Femur (tissue), 1 donor: ENCODE measurements at places on chromosomes 3 and 15.

DNA sequence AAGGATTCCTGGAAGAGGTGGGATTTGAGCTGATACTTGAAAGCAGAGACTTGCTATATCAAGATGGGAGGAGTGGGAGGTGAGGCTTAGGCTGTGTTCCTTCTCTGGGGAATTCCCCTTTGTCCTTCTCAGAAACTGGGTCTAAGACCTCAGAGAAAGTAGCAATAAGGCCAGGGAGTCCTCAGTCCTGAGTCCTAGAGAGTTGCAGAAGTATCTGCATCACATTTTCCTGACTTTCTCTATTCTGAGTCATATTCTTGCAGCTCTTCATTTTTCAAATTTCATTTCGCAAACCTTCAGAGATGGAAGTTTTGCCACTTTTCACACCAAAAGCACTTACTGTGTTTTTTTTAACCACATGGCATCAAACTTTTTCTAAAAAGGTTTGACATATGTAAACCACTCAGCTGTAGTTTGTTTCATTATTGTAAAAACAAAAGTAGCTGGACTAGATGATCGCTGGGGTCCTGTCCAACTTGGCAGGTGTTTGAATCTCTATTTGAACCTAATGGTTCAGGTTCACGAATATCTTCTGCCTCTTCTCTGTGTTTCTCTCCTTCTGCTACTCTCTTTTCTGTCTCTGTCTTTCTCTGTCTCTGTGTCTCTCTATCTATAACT is 21.3 kb downstream of the COLQ start:
- no peak for DNase-seq

GRCh38 chr15:38610748-38611147 is 46.1 kb upstream of the RASGRP1 start:
- DNase-seq: no peak

- DNase-seq: no peak
Observed at GRCh38 chr3:168813225-168813802, 717.6 kb upstream of the GOLIM4 start.

GRCh38 chr3:38141952-38142273 is 3.5 kb downstream of the MYD88 start:
- no peak for DNase-seq

DNA sequence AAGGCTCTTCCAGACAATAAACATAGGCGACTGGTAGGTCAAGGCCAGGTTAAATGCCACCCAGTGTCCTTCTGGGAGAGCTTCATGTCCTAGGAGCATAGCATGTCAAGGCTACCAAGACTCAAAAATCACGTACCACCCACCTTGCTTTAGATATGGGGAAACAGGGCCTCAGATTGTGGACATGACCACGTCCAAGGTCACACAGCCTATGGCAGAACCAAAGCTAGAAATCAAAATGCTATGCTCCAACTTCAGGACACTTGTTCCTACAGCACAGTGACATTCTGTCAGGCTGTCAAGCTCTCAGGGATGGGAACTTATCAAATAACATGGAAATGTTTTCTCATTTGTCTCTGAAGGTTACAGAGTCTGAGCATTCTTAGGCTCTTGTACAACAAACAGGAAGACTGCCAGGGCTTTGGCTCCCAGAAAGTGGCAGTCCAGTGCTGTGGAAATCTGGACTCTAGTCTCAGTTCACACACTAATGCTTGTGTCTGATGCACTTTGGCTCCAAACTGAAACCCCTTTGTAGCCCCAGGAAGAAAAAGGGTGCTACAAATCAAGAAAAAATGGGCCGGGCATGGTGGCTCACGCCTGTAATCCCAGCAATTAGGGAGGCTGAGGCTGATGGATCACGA is 170.4 kb upstream of the LPP start:
- no peak for DNase-seq

DNA sequence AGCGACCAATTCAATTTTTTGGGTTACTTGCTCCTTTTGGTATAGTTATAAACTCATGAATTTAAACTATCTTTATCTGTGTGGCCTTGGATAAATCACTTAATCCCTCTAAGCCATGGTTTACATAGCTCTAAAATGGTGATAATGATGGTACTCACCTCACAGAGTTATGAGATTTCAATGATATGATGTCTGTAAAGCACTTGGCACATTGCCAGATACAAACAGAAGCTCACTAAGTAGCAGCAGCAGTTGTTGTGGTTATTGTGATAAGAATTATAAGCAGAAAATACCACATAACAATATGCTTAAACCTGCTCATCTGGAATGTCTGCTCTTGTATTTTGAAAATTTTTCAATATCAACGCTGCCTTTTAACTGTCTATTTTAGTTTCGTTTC is 185.1 kb upstream of the SNTN start:
- DNase-seq: no peak
